ENCODE measurements at places on chromosomes 16 and 17.
A peak's percentile ranks its signal among the peaks of the same experiment; 100 is the strongest.

DNA sequence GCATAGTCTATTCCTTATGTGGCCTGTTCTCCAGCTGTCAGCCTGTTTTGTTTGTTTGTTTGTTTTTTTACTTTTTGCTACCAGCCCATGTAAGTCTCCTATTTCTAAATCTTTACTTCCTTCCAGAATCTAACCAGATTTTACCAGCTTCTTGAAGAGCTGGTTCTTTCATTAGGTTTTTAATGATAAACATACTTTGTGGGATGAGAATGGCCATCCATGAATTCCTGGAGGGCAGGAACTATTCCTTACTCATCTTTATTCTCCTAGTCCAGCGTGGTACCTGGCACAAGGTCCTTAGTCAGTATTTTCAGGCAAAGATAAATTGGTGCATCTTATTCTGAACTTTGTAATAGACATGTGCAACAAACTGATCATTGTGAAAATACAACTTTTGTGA is 17.3 kb downstream of the RSPRY1 start:
- no peak for DNase-seq

- DNase-seq: no peak
Observed at GRCh38 chr17:79984045-79984840, 51.4 kb downstream of the TBC1D16 start.

DNA sequence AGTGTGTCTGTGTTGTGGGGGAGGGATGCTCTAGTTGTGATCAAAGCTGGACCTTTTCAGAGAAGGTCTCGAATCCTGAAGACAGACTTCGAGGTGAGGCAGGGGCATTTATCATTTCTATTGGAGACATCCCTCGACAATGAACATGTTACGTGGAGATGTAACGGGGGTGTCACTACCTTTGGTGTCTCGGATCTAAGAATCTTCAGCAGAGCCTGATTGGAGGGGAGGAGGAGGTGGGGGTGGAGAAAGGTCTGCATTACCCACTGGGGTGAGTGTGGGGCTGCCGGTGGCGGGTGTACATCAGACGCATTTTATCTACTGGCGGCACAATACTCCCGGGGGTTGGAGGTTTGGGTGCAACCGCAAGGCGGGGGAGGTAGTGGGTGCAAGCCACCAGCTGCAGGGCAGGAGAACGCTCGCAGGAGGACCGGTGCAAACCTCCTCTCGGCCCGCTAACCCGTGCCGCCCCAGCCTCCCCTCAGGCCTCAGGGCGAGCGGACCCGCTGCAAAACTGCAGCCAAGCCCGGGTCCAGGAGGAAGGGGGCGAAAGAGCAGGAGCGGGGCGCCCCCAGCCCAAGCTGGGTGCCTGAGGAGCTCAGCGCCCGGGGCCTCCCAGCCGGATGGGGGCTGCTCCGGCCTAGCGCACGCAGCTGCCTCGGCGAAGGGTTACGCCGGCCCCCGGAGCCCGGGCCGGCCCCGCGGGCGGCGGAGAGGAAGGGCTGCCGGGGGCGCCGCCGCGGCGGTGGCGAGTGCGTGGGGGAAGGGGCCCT is 735 bp downstream of the ZNF652 start:
- DNase-seq: peak; percentile 81

GRCh38 chr17:43020030-43020621 is 2.1 kb downstream of the VAT1 start:
- DNase-seq: no peak

DNA sequence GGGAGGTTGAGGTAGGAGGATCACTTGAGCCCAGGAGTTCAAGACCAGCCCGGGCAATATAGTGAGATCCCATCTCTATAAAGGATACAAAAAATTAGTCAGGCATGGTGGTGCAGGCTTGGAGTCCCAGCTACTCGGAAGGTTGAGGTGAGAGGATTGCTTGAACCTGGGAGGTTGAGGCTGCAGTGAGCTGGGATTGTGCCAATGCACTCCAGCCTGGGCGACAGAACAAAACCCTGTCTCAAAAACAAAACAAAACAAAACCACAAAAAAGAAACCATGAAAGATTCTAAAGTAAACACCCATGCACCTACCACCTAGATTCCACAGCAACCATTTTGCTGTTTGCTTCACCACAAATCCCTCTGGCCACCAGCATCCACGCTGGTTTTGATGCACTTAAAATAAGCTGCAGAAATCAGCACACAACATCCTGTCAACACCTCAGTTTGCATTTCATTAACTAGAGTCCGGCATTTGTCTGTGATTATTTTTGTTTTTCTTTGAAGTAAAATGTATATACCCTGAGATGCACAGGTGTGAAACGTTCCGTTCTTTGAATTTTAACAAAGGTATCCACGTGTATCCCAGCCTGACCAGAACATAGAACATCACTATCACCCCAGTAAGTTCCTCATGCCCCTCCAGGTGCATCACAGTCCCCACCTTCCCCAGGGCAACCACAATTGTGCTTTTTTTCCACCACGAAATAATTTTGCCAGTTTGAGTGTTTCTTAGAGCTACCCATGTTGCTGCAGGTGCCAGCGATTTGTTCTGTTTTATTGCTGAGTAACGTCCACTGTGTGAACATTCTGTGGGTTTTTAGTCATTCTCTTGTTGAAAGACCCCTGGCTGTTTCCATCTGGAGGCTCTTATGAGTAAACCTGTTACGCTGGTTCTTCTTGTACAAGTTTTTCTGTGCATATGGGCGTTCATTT is 191.5 kb downstream of the SEC14L1 start:
- peak; percentile 55 for DNase-seq

DNA sequence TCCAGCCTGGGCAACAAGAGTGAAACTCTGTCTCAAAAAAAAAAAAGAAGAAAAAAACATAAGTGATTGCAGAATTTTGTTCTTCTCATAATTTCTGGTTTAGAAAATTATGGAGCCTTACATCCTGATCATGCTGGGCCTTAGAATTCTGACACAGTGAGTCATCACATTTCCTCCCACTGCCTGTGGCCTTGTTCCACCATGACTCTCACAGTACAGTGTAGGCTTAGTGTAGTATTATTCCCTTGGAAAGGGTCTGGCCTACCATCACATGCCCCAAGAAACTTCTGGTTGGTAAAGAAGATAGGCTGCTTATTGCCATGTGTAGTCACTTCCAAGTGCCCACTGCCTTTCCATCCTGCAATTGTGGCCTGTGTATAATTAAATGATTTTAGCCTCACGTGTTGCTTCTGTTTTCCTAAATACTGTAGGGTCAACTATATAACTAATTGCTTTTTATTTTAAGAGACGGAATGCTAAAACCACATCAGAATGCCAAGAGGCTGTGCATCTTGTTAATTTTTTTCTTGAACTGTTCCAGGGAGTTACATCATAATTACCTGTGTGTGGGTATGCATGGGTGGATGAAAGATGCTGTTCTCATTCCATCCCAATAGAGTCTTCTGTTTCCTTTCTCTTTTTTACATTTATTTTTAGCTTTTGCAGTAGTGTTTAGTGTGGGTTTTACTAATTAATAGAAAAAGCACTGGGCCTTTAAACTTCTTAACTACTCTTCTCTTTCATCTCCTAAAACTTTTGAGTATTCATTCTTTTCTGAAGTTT is 25.9 kb downstream of the OGFOD1 start:
- DNase-seq: no peak

DNA sequence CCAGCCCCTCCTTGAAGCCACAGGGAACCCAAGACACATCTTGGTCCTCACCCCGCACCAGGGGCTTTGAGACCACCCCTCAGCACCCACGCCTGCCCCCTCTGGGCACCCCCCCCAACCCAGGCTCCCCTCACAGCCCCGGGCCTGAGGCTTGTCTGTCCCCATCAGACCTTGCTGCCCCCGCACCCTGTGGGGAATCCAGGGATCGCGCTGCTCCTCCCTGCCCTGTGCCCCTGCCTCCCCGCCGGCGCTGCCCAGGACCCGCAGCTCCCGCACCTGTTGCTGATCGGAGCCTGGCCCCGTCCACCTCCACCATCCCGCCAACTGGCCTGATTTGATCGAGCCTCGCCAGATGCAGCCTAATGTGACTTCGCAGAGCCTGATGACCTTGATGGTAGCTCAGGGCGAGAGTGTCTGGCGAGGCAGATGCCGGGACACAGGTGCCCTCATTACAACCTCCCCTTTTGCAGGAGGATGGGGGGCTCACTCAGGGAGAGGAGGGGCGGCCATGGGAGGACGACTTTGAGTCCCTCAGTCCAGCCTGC is 29.0 kb downstream of the SLC25A10 start:
- no peak for DNase-seq

- DNase-seq: no peak
Observed at GRCh38 chr16:66489385-66489784, 60.5 kb downstream of the TK2 start.

GRCh38 chr17:28327031-28327607 is 8.1 kb downstream of the TMEM97 start:
- no peak for DNase-seq

DNA sequence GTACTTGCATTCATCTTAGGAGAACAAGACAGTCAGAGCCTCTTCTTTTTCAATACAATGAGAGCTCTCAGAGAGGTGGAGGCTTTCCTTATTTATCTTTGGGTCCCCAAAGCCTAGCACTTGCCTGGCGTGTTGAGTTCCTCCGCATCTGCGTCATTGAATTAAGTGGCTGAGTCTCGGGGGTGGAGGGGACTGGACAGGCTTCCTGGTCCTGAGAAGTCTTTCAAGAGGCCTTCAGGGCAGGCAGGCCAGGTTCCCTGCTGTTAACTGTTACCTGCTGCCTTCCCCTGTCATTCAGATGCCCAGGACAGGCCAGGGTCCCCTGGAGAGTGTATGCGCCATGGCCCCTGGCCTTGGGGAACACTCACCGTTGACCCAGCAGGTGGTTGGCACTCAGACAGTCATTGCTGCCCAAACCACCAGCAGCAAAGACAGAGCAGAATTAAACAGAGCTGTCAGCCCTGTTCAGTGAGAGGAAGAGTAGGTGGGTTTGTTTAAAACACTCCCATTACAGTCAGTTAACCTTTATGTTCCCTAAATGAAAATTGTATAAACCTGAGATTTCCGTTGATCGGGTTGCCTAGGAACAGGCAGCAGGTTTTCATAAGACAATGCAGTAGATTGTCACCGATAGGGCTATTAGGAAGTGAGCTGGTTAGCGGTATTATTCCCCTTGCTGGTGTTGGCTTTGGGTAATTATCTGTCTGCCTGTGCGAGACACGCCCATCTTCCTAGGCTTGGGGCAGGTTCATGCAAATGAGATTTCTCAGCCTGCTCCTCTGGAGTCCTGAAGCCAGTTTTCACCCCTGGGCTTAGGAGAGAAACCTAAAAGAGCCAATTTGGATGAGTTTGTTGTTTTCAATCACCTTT is 132.7 kb downstream of the CCDC182 start:
- no peak for DNase-seq
